Ureter (tissue), 1 donor: ENCODE measurements at places on chromosomes 4 and X. TPM values are rescaled to one million over a fixed set of nuclear protein-coding genes. Genes with fewer than 3 reads are reported as not detected.

EREG gene
- 0.65 TPM for total RNA-seq

GSPT2 gene
- 12.0 TPM for total RNA-seq

P2RY4 gene
- 1.7 TPM for total RNA-seq

AKAP4 gene
- not detected for total RNA-seq

SMARCA1 gene
- total RNA-seq, result 37.5 TPM

DHRSX gene
- total RNA-seq, result 18.5 TPM

FGB gene
- 1.3 TPM for total RNA-seq

CSAG2 gene
- total RNA-seq, result not detected

HTRA3 gene
- 17.5 TPM for total RNA-seq

OPRPN gene
- total RNA-seq, result not detected

SMIM31 gene
- 4.6 TPM for total RNA-seq

DNA sequence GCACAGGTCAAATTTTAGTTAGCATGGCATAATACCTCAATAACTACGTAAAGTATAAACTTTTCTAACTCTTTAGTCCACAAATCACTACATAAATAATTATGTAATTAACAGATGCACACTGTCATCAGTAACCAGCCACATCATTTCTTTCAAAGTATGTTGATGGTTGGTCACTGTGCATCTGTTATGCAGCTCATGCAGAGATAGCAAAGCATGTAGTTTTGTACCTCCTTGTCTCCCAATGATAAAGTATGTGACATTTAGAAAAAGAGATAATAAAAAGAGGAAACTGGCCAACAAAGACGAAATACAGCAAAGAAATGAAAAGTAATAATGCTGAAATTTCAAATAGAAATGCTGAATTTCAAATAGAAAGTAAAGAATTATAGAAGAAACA is 2.9 kb downstream of the LAMTOR3 start:
- DNase-seq, result no peak

DNA sequence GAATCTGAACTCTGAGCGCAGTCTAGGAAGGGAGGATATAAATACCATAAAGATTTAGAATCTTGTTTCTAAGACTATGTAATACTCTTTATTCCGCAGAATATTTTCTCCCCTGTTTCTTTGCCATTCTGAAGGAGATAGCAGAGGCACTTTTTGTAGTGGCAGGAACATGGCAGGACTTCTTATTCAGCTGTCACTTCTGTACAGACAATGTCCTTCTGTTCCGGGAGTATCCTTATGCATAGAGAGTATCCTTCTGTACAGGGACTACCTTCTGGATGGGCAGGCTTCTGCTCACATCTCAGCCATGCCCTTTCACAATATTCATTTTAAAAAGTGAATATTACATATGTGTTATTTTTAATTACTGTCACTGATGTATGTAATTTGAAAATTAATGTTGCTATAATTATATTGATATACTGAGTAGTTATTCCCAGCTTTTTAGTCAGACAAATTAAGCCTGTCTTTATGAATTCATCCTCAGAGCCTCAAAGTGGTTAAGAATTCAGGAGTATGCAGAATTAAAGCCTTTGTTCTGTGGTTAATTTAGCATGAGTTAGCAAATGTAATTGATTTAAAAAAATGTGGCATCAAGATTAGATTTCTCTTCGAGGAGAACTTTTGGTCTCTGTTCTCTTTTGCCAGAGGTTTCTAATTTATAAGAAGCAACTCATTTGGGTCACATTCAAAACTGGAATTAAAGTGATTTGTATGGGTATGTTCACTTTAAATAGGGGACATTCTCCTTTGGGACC is 174.4 kb downstream of the FHIP1A start:
- no peak for DNase-seq

- DNase-seq, result no peak
Observed at GRCh38 chr4:15901007-15901406, 37.5 kb downstream of the FGFBP1 start.

- no peak for DNase-seq
Observed at GRCh38 chr4:125084608-125085007, 230.1 kb upstream of the FAT4 start.

DNA sequence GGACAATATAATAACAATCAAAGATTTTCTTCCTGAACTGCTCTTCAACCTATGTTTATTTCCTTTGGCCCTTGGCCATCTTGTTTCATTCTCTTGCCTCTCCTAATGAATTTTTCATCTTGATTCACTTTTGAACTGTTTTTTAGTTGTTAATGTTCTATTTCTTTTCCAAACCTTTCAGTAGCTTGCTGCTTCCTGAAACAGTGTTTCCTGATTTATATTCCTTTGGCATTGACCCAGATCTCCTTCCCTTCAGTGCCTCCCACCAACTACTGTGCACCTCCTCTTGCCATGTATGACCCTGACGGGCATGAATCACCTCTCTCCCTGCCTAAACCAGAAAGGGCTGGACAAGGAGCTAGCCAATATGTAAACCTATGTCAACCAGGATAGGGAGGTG is 25.6 kb upstream of the SPP1 start:
- no peak for DNase-seq

DNA sequence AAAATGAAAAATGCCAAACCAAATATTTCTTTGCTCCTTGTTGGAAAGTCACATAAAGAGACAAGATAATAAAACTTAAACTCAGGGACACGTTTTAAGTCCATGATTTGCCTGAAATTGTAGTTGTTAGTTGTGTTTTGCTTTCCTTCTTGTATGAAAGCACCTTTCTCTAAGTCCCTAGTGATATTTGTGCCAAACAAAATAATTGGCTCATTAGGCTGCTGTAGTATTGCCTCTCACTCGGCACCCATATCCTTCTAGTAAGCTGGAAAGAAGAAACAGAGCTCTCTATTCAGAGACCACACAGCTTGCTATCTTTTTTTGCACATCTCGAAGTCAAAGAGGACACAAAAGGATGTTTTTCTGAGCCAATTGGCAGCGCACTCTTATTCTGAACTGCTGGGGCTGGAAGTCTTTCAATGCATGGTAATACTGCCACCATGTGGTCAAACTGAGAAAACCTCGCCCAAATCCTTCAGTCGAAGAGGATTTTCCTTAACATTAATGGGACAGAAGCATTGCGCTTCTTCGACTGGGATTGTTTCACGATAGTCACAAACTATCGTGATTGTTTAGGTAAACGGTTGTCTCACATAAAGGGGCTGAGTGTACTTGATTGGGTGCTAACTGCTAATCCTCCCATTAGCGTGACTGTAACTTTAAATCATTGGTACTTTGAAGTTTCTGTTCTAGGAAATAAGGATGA is 571.9 kb upstream of the LCORL start:
- DNase-seq, result peak; percentile 62

DNA sequence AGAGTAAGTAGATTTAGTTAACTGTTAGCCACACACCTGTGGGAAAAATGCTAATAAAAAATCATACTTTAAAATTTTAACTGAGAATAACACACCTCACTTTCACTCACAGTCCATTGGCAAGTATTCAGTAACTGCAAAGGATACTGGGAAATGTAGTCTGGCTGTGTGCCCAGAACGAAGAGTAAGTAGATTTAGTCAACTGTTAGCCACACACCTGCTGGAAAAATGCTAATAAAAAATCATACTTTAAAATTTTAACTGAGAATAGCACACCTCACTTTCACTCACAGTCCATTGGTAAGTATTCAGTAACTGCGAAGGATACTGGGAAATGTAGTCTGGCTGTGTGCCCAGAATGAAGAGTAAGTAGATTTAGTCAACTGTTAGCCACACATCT is 178.4 kb upstream of the NWD2 start:
- DNase-seq, result no peak

GRCh38 chr4:8002525-8003309 is 63.1 kb upstream of the AFAP1 start:
- DNase-seq, result no peak

DNA sequence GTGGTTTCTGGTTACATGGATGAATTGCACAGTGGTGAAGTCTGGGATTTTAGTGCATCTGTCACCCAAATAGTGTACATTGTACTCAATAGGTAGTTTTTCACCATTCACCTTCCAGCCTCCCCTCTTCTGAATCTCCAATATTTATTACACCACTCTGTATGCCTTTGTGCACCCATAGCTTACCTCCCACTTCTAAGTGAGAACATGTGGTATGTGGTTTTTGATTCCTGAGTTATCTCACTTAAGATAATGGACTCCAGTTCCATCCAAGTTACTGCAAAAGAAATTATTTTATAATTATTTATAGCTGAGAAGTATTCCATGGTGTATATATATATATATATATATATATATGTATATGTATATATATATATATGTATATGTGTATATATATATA is 155.8 kb downstream of the HHIP start:
- no peak for DNase-seq

- DNase-seq, result no peak
Observed at GRCh38 chr4:24770667-24771066, 24.7 kb upstream of the SOD3 start.

DNA sequence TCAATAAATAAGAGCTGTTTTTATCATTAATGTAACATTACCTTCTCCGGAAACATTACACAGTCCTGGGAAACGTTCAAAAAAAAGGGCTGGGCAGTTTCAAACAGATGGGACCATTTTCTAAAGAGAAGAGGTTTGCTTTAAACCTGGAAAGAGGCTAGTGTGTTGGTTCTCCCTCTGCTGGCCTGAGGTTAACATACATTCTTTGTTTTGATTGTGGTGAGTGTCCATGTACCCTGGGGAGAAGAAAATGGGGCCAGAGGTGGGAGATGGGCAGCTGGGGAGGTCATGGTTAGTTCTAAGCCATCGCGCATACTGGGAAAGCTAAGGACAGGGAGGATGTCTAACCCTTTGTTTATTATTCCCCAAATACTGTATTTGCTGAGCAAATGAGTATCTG is 194.7 kb downstream of the CPEB2 start:
- DNase-seq, result no peak

DNA sequence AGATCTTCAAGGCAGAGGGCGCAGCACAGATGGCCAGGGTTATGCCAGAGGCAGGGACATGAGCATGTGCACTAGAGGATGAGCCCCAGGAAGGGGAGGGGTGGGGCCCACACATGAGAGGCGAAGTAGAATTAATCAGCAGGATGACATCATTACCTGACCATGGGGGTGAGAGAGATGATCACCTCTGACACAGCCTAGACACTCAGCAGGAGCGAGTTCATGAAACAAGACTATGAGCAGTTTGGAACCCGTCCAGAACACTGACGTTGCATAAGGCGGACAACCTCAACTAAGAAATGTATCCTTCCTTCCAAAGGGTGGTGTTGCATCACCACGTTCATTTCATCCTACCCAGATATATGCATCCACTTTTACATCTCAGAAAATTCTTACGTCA is 446.7 kb upstream of the TENM3 start:
- no peak for DNase-seq

GRCh38 chr4:55865228-55865806 is 11.9 kb downstream of the EXOC1 start:
- DNase-seq, result no peak
